Endothelial cell (in vitro differentiated cells): ENCODE measurements at places on chromosomes 1 and 21.

- no peak for DNase-seq
Measured at GRCh38 chr1:72075425-72075824, 206.9 kb downstream of the NEGR1 start.

DNA sequence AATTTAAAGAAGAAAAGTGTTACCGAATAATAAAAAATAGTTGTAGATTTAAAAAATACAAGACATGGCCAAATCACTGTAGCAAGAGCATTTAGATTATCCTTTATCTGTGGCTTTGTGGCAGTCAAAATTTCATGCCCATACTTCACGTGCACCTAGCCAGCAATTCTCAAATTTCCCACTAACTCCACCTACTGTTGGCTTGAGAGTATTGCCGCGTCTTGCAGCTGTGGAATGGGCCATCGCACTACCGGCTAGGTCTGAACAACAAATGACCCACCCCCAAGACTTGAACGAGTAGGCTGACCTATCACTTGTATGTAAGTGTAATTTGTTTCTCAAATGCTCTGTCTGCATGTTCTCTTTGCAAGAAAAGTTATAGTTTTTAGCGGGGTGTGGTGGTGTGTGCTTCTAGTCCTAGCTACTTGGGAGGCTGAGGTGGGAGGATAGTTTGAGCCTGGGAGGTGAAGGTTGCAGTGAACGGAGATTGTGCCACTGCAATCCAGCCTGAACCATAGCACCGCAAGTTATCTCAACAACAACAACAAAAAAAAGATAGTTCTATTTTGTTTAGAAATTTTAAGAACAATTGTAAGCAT, 4.1 kb downstream of the KRTAP13-4 start:
- DNase-seq: peak; percentile 59

DNA sequence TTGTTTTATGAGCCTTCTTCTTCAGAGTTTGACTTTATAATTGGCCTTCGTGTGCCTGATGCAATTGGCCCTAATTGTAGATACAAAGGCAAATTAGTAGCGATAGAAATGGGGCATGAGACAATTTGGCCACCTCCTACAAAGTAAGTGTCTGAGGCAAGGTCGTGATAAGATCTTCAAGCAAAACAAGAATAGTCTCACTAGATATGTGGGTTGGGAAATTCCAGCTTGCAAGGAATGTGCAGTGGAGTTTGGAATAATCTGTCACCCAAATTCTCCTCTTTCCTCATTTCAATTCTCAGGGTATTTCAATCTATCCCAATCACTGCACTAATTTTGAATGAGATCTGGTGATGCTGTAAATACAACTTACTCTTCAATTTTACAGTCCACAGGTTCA, 11.4 kb upstream of the TSNAX start:
- no peak for DNase-seq

- DNase-seq: no peak
Measured at GRCh38 chr1:225347123-225347683, 80.6 kb downstream of the LBR start.

DNA sequence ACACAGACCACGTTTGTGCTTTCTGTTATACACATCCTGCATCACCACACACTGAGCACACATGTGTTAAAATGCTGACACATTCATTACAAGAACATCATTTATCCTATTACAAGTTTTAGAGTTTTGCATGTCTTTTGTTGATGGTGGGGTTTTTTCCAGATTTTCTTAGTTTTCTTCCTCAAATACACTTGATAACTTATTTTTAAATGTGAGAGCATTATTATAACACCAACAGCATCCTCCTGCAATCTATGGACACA, 67.3 kb downstream of the TGFBR3 start:
- DNase-seq: no peak
